Ecto neural progenitor cell (in vitro differentiated cells): ENCODE measurements at places on chromosomes 2 and 18.

DNA sequence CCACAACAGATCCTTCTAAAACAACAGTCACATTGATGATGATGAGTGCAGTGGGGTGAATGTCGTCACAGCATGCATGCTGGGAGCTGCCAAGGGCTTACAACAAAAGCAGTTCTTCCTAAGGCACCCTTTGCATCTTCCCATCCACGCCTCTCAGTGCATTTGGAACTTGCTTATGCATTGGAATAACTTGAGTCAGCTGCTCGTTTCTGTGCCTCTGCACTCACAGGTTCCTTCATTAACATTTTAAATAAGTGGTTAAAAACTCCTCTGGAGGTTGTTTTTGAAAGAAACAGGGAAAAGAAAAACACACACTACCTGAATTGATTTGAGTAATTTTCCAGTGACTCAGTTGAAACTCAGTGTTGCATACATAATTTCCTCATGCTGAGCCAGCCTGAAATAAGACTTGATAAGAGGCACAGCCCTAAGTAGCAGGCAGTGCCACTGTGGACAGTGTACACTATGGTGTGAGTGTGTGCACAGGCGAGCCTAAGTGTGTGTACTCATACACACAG is 46.8 kb upstream of the TRIM43B start:
- DNase-seq = no peak

GRCh38 chr2:144468823-144469595 is 50.9 kb downstream of the ZEB2 start:
- no peak for DNase-seq

GRCh38 chr2:220221992-220222391 is 594.6 kb downstream of the SLC4A3 start:
- no peak for DNase-seq

DNA sequence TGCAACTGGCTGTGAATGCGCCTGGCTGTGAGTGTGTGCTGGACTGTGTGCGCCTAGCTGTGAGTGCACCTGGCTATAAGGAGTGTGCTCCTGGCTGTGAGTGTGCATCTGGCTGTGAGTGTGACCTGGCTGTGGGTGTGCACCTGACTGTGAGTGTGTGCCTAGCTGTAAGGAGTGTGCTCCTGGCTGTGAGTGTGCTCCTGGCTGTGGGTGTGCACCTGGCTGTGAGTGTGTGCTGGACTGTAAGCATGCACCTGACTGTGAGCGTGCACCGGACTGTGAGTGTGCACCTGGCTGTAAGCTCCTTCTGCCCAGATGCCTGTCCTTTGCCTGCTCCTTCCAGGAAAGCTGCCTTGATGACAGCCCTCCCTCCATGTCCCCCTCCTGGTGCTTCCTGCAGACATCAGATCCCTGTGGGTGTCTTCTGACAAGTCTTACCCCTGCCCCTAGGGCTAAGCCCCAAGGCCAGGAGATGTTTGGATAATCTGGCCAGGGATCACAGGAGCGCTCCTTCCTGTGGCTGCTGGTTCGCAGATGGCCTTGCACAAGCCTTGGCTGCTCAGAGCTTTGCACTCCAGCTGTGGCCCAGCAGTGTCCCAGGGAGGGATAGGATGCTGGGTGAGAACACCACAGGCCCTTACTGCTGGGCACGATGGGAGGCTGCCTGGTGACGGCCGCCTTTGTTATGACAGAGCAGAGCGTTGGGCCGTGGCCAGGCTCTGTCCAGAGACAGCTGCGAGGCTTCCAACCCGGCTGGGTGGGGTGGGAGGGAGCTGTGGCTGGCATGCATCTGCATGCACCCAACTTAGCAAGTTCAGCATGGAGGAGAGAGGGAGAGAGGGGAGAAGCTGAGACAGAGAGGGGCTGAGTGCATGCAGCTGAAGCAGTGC is 89.9 kb downstream of the GLI2 start:
- no peak for DNase-seq

DNA sequence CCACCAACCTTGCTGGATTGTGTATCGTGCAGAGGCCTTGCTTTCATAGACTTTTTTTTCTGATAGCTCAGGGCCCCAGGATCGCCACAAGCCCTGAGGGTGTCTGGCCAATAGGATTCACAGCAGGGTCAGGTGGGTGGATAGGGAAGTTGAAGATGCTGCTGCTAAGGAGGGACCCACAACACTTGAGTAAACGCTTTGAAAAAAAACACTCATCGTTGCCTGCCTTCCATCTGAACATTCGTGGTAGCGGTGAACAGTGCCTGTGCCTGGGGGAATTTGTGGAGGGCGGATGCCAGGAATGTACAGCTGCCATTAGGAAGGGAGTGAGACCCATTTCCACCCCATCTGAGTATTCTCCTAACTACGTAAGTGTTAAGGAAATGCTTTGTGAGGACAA is 104.6 kb upstream of the TPO start:
- no peak for DNase-seq

DNA sequence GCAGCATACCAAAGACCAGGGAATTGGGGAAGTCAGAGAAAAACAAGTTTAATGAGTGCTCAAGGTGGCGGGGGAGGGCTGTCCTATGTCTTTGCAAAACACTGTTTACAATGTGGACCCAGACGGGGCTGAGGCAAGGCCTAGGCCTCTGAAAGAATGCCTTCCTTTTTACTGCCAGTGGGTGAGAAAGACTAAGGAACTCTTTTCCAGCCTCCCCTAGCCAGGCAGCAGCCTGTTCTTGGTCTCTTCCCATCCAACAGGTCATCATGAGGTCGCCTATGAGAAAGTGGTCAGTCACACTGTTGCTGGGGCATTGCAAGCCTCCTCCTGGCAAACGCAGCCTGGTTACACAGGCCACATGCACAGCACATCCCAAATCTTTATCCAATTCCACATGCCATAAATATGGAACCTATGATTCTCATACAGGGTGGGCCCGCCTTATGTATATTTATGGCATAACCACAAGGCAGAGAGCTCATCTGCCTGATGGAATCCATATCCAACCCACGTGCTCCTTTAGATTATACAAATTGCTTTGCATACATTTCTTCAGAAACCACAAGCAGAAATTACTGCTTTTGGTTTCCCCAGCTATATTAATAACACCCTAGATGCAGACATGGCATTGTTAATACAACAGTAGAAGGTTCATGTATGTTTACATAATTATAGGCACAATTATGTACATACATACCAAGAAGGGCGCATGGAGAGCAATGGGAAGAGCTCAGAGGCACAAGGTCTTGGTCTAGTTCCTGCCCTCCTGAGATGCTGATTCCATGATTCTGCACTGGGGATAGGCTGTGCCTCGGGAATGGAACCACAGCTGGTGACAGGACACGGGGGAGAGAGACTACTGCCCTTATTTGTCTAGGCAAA is 48.6 kb downstream of the NRP2 start:
- DNase-seq = no peak

GRCh38 chr2:135603543-135603942 is 72.3 kb downstream of the R3HDM1 start:
- DNase-seq = no peak

GRCh38 chr2:215136669-215137328 is 1.6 kb downstream of the ABCA12 start:
- DNase-seq = no peak

DNA sequence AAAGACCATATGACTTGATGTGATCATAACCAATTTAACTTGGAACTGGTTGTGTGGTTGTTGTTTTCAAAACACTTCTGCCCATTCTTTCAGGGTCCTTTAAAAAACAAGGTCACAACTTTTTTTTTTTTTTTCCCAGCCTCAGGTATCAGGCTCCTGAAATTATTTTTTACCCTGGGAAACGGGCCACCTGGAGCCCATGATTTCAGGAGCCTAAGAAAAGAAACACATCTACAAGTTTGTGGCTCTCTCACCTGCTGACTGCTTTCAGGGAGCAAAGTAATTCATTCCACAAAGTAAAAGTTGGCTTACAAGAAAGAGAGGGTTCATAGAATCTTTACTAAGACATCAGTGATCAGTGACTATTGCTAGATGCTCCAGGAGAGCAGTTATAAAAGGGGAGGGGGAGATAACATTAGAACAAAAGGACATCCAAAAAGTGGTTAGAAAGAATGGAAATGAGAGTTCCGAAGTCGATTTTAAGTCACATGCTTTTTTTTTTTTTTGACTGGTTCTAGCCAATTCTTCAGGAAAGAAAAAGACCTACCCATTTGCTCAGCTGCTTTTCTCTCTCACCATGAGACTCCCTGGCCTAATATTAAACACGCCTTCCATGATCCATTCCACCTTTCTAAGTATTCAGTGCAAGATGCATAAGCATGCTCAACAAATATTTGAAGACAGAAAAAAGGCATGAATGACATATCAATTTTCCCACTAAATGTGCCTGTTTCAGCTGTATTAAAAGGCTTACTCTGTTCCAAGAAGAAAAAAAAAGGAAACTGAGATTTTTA is 267.3 kb downstream of the LRATD1 start:
- DNase-seq = no peak
